ENCODE measurements at places on chromosomes 3 and 15.

GRCh38 chr3:167484551-167484950 is 10.7 kb upstream of the SERPINI2 start:
- DNase-seq = no peak

GRCh38 chr15:90062023-90062442 is 40.2 kb downstream of the IDH2 start:
- DNase-seq = no peak

DNA sequence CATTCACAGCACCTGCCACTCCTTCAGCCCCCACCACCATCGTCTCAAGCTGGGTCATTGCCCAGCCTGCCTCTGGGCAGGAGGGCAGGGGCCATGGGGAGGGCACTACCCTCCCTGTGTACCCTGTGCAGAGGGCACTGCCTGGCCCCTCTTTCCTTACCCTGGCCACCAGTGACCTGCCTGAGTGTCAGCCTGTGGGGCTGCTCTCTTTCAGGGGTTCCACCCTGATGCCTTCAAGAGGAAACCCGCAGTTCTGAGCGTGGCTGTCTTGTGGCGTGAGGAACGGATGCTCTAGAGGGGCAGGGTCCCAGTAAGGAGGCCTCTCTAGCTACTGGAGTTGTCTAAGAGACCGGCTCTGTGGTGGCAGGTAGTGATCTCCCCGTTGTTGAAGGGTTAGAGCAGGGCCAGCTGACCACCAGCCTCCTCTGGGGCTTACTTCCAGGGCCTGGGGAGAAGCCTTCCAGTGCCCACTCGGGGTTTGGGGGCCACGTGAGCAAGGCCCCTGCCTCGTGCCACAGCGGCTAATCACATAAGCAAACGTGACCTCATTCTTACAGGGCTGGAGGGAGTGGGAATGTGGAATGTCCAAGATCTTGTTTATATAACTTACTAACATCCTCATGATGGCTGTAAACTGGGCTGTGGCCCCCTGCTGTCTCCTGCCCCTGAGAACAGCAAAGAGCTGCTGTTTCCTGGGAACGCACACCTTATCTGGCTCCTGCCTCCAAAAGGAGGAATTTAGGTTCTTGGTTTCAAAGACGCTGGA is 31.4 kb upstream of the SEC13 start:
- no peak for DNase-seq

GRCh38 chr15:35168464-35168863 is 83.4 kb upstream of the NANOGP8 start:
- no peak for DNase-seq

DNA sequence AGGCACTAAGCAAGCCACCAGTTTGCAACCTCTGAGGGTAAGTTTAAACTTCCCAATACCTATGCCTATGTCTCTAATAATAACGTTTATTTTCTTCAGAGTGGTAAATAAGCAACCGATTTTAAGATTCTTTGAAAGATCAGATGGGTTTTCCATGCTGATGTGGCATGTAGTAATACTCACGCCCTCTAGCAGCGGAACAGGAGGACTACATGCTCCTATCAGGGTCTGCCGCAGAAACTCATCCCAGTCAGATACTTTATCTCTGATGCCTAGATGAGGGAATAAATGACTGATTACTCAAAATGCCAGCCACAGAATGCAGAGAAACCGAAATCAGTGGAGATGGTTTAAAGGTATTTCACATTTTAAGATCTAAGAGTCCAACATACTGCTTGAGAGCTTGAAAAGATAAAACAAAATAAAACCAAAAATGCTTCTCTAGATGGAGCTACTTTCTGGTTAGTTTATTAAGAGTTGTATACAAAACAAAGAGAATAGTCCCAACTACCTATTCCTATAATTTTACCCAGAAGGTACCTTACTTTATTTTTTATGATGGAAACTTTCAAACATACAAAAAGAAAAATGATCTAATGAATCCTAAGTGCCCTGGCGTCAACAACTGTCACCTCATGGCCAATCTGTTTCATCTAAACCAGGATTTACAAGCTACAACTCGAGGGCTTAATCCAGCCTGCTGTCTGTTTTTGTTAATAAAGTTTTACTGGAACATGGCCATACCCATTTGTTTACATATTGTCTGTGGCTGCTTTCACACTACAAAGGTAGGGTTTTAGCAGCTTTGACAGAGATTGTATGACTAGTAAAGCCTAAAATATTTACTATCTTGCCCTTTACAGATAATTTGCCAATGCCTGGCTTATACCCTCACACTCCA is 37.5 kb upstream of the STIMATE start:
- no peak for DNase-seq

GRCh38 chr3:105513886-105514285 is 147.2 kb downstream of the ALCAM start:
- no peak for DNase-seq

DNA sequence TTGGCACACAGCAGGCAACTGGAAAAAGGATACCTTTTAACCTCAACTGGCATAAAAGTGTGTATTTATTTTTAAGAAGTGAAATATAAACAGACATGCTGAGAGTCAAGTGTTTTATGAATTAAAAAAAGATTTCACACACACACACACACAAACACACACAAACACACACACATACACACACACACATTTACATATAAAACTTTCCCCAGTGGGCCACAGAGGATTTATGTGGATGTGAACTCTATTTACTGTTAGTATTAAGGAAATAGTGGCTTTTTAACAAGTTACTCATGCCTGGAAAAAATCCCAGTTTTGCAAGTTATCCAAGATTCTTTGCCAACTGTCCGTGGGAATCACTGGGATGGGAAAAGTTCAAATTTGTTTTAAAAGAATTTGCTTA is 725.9 kb upstream of the NR2F2 start:
- DNase-seq = no peak

DNA sequence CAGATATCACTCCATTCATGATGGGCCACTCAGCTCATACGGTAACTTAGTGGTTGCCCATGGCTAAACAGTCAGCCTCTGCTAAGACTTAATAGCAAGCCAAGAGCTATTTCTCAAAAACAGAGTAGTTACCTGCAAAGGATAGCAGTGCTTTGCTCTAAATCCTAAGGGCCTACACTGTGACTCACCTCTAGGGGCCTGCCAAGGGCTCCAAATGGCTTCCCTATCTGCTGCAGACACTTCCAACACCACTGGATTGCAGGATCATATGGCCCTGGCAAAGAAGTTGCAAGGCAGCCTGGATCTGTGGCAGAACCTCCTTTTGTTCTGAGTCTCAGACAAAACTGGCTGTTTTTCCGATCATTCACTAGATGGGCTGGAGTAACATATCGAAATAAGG is 17.8 kb downstream of the CGGBP1 start:
- DNase-seq = no peak

GRCh38 chr3:115922681-115923347 is 299.5 kb downstream of the GAP43 start:
- DNase-seq = no peak

- DNase-seq = no peak
Measured at GRCh38 chr3:141387516-141387915, 19.2 kb downstream of the ZBTB38 start.

GRCh38 chr3:174270841-174271240 is 588.3 kb upstream of the NAALADL2 start:
- DNase-seq = no peak

GRCh38 chr15:43185157-43186002 is at the start of gene CCNDBP1:
Gene CCNDBP1, plus strand, starts transcription at chr15:43185403. Its CDS starts 96 bp downstream, at chr15:43185499.
- DNase-seq = peak; percentile 84

- no peak for DNase-seq
Measured at GRCh38 chr15:48040166-48040817, 80.5 kb upstream of the SLC24A5 start.

GRCh38 chr15:96559087-96559486 is 228.6 kb downstream of the NR2F2 start:
- no peak for DNase-seq

- DNase-seq = no peak
Measured at GRCh38 chr15:36654866-36655265, 75.4 kb downstream of the CDIN1 start.

GRCh38 chr3:18223571-18223970 is 201.6 kb downstream of the SATB1 start:
- peak; percentile 41 for DNase-seq

DNA sequence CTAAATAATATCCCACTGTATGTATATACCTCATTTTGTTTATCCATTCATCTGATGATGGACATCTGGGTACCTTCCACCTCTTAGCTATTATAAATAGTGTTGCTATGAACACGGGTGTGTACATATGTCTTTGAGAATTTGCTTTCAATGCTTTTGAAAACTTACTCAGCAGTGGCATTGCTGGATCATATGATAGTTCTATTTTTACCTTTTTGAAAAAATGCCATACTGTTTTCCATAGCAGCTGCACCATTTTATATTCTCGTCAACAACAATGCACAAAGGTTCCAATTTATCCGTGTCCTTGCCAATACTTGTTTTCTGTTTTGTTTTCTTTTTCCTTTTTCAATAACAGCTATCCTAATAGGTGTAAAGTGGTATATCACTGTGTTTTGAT is 77.1 kb downstream of the PEAK1 start:
- DNase-seq = no peak

GRCh38 chr15:38129531-38130204 is 123.0 kb upstream of the SPRED1 start:
- DNase-seq = no peak
